ENCODE measurements at places on chromosomes 6 and 20. TPM values are rescaled to one million over a fixed set of nuclear protein-coding genes. Genes with fewer than 3 reads are reported as not detected.

DNA sequence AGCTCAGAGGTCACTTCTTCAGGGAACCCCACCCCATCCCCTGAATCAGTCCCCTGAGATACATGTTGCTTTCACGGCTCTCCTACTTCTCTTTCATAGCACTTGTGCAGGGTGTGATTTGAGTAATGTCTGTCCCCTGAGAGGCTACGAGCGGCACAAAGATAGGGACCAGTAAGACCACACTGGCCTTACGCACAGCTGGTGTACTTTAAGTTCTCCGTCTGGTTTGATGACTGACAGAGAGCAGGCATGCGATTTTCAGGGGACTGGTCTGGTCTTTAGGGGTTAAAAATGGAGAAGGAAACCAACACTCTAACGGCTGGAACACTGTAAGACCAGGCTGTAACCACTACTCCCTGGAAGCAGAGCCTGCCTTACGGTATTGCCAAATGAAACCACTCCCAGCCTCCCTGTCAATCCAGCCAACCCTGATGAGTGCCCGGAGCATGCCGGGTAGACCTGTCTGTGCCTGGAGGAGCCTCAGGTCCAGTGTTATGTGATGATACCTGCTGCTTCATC, 47.1 kb downstream of the ELMO2 start:
- no peaks in the 10 kb centered on the region for H3K36me3 ChIP-seq
- H3K27me3 ChIP-seq = no peaks in the 10 kb centered on the region
- H3K4me3 ChIP-seq = no peak overlapping the region
- peaks cover 35% of the 10 kb centered on the region for H3K4me1 ChIP-seq

- H3K27me3 ChIP-seq = no peaks in the 10 kb centered on the region
- no peak overlapping the region for H3K27ac ChIP-seq
- no peak for DNase-seq
- no peaks in the 10 kb centered on the region for H3K4me1 ChIP-seq
Observed at GRCh38 chr20:56463428-56463827, 5.0 kb upstream of the RTF2 start.

DNA sequence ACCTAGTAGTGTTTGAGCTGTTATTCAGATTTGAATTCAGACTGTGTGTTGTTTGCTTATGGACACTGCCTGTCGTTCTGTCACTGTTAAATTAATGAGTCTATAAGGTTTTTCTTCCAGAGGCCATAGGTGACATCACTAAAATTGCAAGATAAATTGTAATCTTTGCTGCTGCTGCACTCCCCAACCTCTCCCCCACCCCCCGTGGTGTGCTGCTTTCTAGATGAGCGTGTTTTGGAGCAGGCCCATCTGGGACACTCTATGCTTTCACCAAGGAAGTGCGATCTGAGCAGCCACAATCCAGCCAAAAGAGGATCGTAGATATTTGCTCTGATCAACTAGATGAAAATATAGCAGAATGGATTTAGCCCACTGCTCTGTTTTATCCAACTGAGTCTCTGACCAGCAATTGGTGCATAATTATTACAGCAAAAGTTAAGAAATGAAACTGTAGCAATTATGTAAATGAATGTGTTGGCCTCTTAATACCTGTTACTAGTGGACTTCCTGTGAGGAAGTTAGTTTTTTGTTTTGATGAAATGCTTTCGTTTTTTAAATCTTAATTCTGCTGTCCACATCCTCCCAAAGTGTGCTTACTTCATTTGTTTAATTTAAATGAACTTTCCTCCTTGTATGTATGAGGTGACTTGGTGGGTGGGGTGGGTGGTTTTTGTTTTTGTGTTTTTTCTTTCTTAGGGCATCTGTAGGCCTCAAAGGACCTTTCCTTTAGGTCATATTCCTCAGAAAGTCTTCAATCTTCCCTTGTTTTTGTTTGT, 58.1 kb downstream of the RPRD1B start:
- H3K36me3 ChIP-seq = no peaks in the 10 kb centered on the region
- peaks cover 36% of the 10 kb centered on the region for H3K4me1 ChIP-seq
- H3K4me3 ChIP-seq = no peak overlapping the region
- H3K27ac ChIP-seq = no peak overlapping the region

DNA sequence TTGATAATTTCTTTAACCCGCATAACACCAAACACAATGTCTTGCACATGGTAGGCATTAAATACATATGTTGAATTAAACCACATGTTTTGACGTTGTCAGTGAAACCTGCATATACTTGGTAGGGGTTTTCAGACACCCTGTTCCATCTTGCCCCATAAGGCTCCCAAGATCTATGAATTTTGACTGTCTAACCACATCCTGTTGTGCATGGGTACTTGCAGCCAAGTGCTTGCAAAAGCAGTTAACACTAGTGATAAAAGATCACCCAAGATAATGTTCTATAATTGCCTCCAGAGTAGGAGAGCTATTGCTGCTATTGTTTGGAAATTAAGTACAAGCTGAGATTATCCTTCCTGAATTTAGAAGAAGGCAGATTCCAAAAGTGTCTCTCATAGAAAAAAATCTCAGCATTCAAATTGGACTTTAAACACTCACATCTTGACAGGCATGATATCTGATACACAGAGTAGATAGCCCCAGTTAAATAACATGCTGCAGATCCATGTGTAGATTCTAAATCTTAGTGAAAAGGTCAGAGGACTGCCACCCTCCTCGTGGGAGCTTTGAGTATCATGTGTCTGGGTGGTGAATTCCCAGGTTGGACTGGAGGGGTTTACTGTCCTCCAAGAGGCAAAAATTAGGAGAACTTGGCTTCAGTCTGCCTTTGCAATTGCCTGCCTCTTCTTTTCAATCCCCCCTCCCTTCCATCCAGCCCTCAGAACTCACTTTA, 25.8 kb upstream of the CCN6 start:
- H3K27me3 ChIP-seq = no peaks in the 10 kb centered on the region
- peaks cover 7% of the 10 kb centered on the region for H3K4me1 ChIP-seq
- no peak overlapping the region for H3K27ac ChIP-seq
- no peaks in the 10 kb centered on the region for H3K36me3 ChIP-seq
- no peak for DNase-seq

GRCh38 chr6:148868314-148868713, 121.5 kb downstream of the UST start:
- peaks cover 6% of the 10 kb centered on the region for H3K4me1 ChIP-seq
- H3K27me3 ChIP-seq = no peaks in the 10 kb centered on the region
- H3K27ac ChIP-seq = peak overlapping the region; percentile 73
- no peaks in the 10 kb centered on the region for H3K36me3 ChIP-seq
- no peak for DNase-seq
- no peak overlapping the region for H3K4me3 ChIP-seq

GRCh38 chr6:11356404-11357155, 124.1 kb upstream of the NEDD9 start:
- H3K27me3 ChIP-seq = no peaks in the 10 kb centered on the region
- no peak overlapping the region for H3K4me3 ChIP-seq
- no peaks in the 10 kb centered on the region for H3K4me1 ChIP-seq
- no peak for DNase-seq
- no peaks in the 10 kb centered on the region for H3K36me3 ChIP-seq
- H3K27ac ChIP-seq = no peak overlapping the region

GRCh38 chr20:43183536-43184070, 6.1 kb downstream of the PTPRT start:
- no peak for DNase-seq
- no peak overlapping the region for H3K27ac ChIP-seq
- no peaks in the 10 kb centered on the region for H3K36me3 ChIP-seq
- H3K4me1 ChIP-seq = no peaks in the 10 kb centered on the region
- no peak overlapping the region for H3K4me3 ChIP-seq
- H3K27me3 ChIP-seq = peaks cover 12% of the 10 kb centered on the region

- no peak overlapping the region for H3K27ac ChIP-seq
- no peak overlapping the region for H3K4me3 ChIP-seq
- DNase-seq = no peak
- H3K4me1 ChIP-seq = no peaks in the 10 kb centered on the region
Observed at GRCh38 chr6:82374516-82374915, 10.9 kb downstream of the TPBG start.

- H3K27me3 ChIP-seq = no peaks in the 10 kb centered on the region
- H3K36me3 ChIP-seq = no peaks in the 10 kb centered on the region
- H3K4me1 ChIP-seq = no peaks in the 10 kb centered on the region
- no peak overlapping the region for H3K27ac ChIP-seq
- H3K4me3 ChIP-seq = no peak overlapping the region
Observed at GRCh38 chr6:36791521-36792135, 47.6 kb downstream of the CPNE5 start.

DNA sequence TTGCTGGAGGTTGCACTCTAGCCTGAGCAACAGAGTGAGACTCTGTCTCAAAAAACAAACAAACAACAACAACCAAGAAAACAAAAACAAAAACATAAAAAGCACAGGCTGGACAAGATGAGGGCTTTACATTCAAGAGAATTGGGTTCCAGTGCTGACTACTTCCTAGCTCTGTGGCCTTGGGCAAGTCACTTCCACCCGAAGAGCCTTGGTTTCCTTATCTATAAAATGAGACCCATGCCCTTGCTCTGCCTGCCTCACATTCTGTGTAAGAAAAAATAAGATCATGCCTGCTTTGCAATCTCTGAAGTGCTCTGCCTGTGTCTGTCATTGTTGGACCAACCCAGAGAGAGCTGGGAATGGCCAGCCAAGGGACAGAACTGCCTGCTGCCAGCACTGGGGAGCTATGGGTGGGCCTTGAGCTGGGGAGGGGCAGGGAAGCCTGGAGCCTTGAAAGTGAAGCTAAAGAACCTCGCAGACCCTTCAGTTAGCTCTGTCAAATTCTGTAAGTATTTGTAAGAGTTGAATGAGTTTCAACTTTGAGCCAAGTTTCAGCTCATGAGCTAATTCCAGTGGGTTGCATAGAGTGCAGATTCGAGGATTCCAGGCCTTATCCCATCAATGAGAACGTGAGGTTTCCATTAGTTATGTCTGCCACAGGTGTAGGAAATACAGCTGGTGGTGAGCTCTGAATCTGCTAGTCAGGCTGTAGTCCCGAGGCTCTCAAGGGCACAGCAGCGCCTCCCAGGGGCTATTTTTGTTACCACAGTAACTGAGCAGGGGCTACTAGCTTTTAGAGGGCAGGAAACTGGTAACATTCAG, 93.2 kb downstream of the DLGAP4 start:
- no peaks in the 10 kb centered on the region for H3K36me3 ChIP-seq
- H3K27me3 ChIP-seq = no peaks in the 10 kb centered on the region
- no peak overlapping the region for H3K4me3 ChIP-seq
- peak; percentile 53 for DNase-seq

- H3K27me3 ChIP-seq = no peaks in the 10 kb centered on the region
- no peaks in the 10 kb centered on the region for H3K36me3 ChIP-seq
- no peak overlapping the region for H3K27ac ChIP-seq
- peaks cover 4% of the 10 kb centered on the region for H3K4me1 ChIP-seq
- no peak overlapping the region for H3K4me3 ChIP-seq
Observed at GRCh38 chr20:13567663-13568062, 71.1 kb downstream of the TASP1 start.

- DNase-seq = no peak
- H3K27ac ChIP-seq = no peak overlapping the region
- H3K4me3 ChIP-seq = no peak overlapping the region
- no peaks in the 10 kb centered on the region for H3K4me1 ChIP-seq
Observed at GRCh38 chr20:38353316-38353715, 7.0 kb downstream of the LBP start.

DNA sequence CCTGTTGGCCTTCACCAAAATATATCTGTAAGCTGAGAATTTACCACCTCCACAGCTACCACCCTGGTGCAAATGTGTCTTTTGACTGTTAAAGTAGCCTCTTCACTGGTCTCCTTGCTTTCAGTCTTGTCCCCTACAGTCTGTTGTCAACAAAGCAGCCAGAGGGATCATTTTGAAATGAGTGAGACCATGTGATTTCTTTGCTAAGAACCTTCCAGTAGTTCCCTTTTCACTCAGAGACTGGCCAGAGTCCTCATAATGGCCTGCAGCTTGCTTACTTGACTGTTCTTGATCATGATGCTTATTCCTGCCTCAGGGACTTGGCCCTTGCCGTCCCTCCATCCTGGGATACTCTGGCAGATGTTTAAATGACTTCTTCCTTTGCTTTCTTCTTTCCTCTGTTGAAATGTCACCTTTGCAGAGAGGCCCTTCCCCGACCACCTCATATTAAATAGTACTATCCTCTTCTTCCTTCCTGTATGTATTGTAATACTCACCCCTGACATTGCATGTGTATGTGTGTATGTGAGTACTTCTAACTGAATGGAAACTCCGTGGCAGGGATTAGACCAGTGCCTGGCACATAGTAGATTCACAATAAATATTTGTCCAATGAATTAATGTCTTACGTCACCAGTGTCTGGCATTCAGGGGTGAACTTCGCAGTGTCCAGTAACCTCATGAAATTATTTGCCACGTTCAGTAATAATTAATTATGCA, 5.0 kb downstream of the MANBAL start:
- H3K4me3 ChIP-seq = no peak overlapping the region
- H3K27ac ChIP-seq = peak overlapping the region; percentile 40
- H3K36me3 ChIP-seq = peaks cover 3% of the 10 kb centered on the region

GRCh38 chr6:20432692-20433091, 31.0 kb downstream of the E2F3 start:
- no peak overlapping the region for H3K4me3 ChIP-seq
- H3K4me1 ChIP-seq = no peaks in the 10 kb centered on the region
- H3K36me3 ChIP-seq = no peaks in the 10 kb centered on the region
- no peaks in the 10 kb centered on the region for H3K27me3 ChIP-seq

DNA sequence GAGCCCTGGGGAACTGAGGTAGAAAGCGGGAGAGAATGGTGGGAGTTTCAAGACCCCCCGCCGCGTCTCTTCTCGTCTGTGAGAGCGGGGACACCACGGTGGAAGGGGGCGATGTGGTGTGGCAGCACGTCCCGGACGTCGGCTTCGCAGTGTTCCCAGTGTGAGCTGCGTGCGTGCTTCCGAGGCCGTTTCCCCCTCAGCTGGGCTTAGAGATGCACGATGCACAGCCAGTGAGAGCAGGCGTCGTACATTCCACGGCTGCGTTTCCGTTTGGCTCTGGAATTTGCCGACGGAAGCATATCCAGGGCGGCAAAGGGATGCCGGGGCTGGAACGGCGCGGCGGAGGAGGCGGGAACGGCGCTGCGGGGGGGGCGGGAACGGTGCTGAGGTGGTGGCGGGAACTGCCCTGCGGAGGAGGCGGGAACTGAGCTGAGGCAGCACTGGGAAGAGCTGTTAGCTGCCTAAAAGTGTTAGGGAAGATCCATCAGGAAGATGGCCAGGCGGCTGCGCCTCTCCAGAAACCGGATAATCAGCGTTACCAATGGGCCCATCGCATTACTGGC, 37.7 kb downstream of the KIF25 start:
- H3K27ac ChIP-seq = peak overlapping the region; percentile 70
- H3K4me3 ChIP-seq = no peak overlapping the region
- no peaks in the 10 kb centered on the region for H3K36me3 ChIP-seq
- no peak for DNase-seq

The MYCT1 gene
- total RNA-seq = 3.9 TPM

The TRIM40 gene
- total RNA-seq = not detected

The APOBEC2 gene
- total RNA-seq = 1.2 TPM

The C4B gene
- 1,173 TPM for total RNA-seq

The UBD gene
- not detected for total RNA-seq

The SLC35D3 gene
- 2.2 TPM for total RNA-seq

The PBOV1 gene
- total RNA-seq = not detected

The FITM2 gene
- 33.4 TPM for total RNA-seq

The CRISP3 gene
- total RNA-seq = not detected

The GNRH2 gene
- not detected for total RNA-seq

The TNFRSF6B gene
- 4.4 TPM for total RNA-seq

The CLPSL1 gene
- total RNA-seq = not detected

The NOX3 gene
- not detected for total RNA-seq

The PLCB1 gene
- 17.6 TPM for total RNA-seq

The C20orf144 gene
- not detected for total RNA-seq

The OR2B6 gene
- not detected for total RNA-seq

The LAMA4 gene
- 16.7 TPM for total RNA-seq

The ERVFRD-1 gene
- 0.44 TPM for total RNA-seq

The WASF1 gene
- 8.7 TPM for total RNA-seq

The CALHM4 gene
- not detected for total RNA-seq
